NCI-H1694 (cell line): ENCODE measurements at places on chromosomes 6 and 20.

DNA sequence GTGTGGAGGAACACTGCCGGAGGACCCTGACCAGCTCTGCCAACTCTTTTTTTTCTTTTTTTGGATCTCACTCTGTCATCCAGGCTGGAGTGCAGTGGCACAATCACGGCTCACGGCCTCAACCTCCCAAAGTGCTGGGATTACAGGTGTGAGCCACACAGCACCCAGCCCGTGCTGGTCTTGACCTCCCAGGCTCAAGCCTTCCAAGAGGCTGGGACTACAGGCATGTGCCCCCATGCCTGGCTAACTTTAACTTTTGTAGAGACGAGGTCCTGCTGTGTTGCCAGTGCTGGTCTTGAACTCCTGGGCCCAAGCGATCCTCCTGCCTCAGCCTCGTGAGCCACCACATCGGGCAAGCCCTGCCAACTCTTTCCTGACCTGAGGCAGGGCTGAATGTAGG lies 11.2 kb downstream of the GCNT2 start:
- DNase-seq, result no peak

DNA sequence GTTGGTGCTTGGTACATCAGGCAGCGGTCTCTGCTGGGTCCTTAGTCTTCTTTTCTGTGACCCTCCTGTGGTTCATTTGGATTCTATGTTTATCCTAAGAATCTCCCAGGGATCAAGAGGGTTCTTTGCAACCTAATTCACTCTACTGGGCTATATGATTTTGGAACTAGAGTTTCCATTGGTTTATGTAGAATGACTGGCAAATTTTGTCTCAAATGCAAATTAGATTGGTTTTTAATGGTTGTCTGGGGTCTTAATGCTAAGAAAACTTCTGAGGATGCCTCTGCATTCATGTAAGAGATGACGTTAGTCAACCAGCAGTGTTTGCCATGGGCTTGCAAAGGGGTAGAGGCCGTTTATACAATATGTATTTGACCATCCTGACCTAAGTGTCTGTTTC lies 129.8 kb upstream of the ZFP64 start:
- DNase-seq, result no peak

GRCh38 chr20:10075606-10076005 lies 40.8 kb downstream of the ANKEF1 start:
- no peak for DNase-seq

DNA sequence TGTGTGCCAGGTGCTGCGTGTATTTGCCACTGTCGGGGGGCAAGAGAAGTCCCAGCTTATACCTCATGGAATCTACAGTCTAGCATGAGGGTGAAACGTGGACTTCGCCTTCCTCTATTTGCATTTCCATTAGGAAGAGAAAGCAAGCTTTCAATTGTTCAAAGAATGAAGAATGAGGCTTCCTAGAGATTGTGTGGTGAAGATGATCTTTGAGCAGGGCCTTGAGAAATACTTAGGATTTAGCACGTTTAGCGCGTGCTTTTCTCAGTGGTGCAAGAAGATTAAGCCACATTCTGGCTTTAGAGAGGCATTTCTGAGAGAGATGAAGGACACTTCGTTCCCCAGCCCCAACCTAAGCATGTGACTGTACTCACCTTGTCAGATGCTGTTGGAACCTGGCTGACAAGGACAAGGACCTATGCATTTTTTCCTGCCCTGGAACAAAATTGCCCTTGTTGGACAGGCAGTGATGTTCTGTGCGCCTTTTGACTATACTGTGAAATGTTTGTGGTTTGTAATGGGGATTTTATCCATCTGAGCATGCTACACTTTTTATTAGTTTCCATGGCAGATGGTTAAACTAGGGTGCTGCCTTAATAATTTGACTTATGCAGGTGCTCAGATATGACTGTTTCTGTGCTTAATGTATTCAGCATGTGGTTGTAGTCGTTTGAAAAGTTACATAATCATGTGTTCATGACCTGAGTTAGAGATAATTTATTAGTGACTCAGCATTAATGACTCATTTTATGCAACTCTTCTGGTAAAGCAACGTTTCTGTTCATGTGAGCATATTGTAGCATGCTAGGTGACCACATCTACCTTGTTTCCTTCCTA lies 10.7 kb downstream of the TULP4 start:
- no peak for DNase-seq

DNA sequence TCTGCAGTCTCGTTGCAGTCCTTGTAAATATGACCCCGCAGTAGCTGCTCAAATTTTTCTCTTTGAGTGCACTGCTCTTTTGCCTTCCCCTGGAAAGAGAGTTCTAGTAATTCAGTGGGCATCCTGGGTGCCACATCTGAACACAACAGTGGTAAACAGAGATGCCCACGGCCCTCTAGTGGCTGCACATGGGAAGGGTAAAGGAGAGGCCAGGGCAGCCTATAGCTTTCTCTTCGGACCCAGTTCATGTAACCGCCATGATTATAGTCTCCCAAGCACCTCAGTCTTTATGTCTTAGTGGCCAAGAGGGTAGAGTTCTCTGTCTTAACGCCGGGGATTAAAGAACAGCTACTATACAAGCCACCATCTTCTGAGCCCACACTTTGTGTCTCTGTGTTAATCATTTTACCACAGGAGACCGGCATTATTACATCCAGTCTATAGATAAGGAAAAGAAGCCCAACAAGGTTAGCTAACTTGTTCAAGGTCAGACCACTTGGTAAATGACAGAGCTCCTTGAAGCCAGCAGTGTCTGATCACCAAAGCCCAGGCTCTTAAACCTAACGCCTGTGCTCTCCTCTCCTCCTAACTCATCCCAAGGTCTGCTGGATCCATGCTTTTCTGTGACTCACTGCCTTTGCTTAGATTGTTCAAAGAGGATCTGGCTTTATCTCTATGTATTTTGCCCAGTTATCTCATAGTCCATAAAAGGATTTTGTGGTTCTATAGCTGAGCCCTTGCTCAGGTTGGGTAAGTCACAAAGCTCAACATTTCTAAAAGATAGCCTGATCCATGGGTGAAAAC lies 81.8 kb downstream of the ISM1 start:
- DNase-seq, result peak; percentile 48

- no peak for DNase-seq
Observed at GRCh38 chr6:167973148-167973885, 24.2 kb upstream of the KIF25 start.

DNA sequence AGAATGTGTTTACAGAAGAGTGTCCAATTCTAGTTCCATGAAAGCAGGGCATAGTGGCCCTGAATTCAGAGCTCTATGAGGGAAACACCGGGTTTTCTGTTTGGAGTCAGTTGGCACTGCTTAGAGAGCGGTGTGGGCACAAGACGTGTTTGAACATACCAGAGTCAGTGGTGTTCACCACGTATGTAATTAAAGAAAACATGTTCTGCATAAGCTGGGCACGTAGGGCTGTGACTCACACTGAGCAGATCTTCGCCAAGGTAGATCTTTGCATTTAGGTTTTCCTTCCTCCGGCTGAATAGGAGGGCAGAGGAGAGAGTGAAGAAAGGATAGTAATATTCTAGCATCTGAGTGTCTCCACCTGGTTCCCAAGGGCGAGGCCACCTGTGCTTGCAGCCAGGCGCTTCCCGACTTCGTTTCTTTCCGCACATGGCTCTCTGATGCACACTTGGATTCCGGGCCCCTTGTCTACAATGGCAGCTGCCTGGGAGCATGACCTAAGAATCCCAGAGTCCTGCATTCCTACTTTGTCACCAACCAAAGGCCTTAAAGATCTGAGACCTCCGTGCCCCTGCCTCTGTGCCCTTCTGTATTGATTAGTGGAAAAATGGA lies 136.2 kb downstream of the ERMARD start:
- DNase-seq, result no peak

DNA sequence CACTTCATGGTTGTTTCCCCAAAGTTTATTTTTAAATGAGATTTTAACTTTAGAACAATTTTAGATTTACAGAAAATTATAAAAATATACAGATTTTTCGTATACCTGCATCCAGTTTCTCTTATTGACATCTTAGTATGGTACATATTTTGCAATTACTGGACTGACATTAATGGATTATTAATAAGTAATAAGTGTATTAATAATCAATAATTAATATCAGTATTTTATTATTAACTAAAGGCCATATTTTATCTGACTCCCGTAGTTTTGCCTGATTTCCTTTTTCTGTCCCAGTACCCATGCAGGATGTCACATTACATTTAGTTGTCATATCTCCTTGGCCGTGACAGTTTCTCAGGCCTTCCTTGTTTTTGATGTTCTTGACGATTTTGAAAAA lies 307.0 kb downstream of the C6orf118 start:
- DNase-seq, result no peak

DNA sequence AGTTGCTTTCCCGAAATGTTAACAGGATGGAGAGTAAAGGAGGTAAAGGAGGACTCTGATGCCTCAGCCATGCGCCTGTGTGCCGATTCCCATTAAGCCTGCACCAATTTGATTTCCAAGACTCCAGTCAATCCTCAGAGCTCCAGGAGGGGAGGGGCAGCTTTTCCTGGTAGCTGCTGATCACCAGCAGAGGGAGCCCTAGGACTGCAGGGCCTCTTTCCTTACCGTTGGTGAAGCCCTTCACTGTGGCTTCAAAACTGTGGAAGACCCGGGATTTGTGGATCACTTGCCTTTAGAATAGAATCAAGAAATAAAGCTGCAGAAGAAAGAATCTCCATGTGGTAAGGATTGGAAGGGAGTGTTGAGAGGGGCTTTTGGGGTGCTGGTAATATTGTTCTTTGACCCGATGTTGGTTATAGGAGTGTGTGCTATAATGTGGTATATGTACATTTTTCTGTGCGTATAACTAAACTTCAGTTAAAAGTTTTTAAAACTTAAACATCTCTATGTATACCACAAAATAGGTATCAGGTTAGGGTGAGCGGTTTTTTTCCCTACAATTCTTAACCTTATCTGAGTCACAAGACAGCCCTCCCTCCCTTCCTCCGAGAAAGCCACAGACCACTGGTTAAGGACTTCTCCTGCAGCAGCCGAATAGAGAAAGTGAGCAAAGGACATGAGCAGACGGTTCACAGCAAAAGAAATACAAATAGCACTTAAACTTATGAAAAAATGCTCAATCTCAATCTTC lies 6.9 kb upstream of the OSER1 start:
- peak; percentile 78 for DNase-seq

- no peak for DNase-seq
Observed at GRCh38 chr6:105802703-105803102, 283.4 kb upstream of the PRDM1 start.

- no peak for DNase-seq
Observed at GRCh38 chr6:1047981-1048541, 263.8 kb upstream of the FOXQ1 start.

- no peak for DNase-seq
Observed at GRCh38 chr6:9086331-9086730, 651.0 kb upstream of the SLC35B3 start.

DNA sequence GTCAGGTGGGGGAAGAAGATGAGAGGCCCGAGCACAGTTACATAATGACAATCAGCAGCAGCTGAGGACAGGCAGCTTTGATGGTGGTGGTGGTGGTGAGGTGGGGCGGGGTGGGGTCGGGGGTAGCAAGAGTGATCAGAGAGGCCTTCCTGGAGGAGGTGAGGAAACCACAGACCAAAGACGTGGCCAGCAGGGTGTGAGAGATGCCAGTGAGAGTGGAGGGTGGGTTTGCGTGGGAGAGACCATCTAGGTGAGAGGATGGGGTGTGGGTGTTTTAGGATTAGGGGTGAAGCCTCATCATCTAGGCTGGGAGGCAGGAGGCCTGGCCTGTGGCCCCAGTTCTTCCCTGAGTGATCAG lies 76.0 kb upstream of the TOX2 start:
- no peak for DNase-seq

- no peak for DNase-seq
Observed at GRCh38 chr6:39731565-39731964, 6.4 kb upstream of the KIF6 start.

- DNase-seq, result no peak
Observed at GRCh38 chr20:21033817-21034216, 72.3 kb downstream of the LINC00237 start.

GRCh38 chr6:132712366-132712765 lies 1.5 kb downstream of the VNN1 start:
- no peak for DNase-seq

DNA sequence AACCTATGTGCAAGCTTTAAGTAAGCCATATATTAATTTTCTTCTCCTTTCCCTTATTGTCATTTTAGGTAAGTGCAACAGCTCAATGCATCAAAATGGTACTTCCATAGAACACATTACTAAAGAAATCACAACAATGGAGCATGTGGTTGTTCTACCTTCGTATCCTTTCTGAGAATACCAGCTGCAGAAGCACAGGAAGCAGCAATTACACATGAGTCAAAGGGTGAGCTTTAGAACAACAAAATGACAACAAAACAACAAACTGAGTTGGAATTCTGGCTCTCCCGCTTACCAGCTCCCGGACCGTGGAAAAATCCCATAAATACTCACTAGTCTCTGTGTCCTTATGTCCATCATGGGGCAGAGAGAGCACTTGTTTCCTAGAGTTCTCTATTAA lies 108.9 kb downstream of the BCAS1 start:
- no peak for DNase-seq
